ENCODE measurements at places on chromosomes 1 and 21.

DNA sequence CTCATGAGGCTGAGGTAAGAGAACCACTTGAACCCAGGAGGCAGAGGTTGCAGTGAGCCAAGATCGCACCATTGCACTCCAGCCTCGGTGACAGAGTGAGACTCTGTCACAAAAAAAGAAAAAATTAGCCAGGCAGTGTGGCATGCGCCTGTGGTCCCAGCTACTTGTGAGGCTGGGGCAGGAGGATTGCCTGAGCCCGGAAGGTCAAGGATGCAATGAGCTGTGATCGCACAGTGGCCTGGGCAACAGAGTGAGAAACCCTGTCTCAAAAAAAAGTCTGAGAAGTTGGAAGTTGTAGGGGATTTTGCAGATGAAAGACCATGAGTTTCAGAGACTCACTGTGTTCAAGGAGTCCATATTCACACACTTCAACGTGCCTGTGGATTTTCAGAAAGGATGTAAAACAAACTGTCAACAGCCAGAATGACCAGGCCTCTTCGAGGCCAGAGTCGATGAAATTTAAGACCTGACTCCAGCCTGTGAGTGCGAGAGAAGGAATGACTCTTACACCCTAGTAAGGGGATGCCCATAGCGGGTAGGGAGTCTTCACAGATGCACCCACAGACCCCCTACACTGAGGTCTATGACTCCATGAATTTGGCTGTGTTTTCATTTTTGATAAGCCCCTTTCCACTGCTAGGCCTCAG is 2.2 kb downstream of the S100A13 start:
- H3K27ac ChIP-seq, result no peak overlapping the region
- DNase-seq, result no peak
- 0 out of 2 replicates have a peak, but pooled peaks cover 4% of the 10 kb centered on the region for H3K4me1 ChIP-seq
- no peaks in the 10 kb centered on the region for H3K27me3 ChIP-seq
- no peak overlapping the region for H3K4me3 ChIP-seq

DNA sequence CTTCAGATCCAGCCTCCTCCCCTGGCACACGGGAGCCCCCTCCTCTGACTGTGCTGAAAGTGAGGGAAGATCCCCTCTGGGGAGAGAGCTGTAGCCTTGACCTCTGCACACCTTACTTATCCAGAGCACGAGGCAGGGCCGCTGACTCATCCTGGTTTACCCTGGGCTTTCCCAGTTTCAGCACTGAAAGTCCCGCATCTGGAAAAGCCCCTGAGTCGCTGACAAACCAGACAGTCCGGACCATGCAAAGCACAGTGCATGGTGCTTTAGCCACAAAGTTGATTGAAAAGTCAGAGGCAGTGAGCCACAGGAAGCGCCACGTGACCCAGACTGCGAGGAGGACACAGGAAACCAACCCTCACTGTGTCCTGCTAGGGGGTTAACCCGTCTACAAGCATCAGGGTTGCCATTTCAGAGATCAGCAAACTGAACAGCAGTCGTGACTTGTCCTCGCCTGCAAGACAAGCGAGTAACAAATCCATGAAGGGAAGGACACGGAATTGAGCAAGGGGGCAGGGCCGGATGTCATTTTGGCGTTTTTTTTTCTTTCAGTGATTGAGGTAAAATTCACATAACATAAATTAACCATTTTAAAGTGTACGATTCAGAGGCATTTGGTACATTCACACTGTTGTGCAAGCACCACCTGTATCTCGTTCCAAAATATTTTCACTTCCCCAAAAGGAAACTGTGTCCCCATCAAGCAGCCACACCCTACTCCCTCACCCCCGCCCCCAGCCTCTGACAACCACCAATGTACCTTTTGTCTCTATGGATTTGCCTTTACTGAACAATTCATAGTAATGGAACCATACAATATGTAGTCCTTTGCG is 19.9 kb upstream of the IFNGR2 start:
- DNase-seq, result peak; percentile 45
- H3K36me3 ChIP-seq, result no peaks in the 10 kb centered on the region

DNA sequence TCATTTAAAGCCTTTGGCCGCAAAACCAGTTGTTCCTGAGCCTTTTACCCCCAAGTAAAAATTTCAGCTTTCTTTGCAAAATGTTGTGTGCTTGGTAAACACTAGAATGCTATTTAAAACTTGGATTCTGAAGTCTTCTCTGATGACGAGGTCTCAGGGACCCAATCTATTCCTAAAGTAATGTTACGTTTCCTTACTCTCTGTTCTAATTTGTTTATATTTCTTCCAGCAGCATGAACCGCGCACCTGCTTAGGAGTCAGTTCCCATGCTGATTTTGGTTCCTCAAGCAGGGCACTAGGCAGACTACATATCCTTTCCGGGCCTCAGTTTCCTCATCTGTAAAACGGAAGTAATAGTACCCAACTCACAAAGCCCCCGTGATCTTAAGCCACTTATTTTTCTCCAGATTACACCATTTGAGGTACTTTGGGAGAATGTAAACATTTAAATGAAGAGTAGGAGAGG is 969 bp upstream of the ALDH4A1 start:
- H3K27me3 ChIP-seq, result no peaks in the 10 kb centered on the region
- no peaks in the 10 kb centered on the region for H3K4me1 ChIP-seq
- no peak for DNase-seq
- H3K4me3 ChIP-seq, result peak overlapping the region; percentile 99
- no peak overlapping the region for H3K27ac ChIP-seq

DNA sequence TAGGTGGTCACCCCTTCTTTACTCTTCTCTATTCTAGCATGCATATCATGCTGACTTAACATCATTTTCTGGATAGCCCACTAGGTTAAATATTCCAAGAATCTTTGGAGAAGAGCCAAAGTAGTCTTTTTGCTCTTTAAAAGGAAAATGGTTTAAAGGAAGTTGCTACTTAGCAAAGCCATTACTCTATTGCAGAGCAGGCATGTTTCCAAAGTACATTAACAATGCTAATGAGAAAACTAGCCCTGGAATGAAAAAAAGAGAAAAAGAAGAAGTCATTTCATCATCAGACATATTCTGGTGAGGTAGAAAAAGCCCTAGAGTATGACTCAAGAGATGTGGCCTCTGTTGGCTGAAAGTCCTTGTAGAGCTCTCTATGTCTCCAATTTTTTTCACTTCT is 74.0 kb downstream of the NUF2 start:
- no peaks in the 10 kb centered on the region for H3K27me3 ChIP-seq
- DNase-seq, result no peak
- no peak overlapping the region for H3K4me3 ChIP-seq
- peaks cover 7% of the 10 kb centered on the region for H3K36me3 ChIP-seq

DNA sequence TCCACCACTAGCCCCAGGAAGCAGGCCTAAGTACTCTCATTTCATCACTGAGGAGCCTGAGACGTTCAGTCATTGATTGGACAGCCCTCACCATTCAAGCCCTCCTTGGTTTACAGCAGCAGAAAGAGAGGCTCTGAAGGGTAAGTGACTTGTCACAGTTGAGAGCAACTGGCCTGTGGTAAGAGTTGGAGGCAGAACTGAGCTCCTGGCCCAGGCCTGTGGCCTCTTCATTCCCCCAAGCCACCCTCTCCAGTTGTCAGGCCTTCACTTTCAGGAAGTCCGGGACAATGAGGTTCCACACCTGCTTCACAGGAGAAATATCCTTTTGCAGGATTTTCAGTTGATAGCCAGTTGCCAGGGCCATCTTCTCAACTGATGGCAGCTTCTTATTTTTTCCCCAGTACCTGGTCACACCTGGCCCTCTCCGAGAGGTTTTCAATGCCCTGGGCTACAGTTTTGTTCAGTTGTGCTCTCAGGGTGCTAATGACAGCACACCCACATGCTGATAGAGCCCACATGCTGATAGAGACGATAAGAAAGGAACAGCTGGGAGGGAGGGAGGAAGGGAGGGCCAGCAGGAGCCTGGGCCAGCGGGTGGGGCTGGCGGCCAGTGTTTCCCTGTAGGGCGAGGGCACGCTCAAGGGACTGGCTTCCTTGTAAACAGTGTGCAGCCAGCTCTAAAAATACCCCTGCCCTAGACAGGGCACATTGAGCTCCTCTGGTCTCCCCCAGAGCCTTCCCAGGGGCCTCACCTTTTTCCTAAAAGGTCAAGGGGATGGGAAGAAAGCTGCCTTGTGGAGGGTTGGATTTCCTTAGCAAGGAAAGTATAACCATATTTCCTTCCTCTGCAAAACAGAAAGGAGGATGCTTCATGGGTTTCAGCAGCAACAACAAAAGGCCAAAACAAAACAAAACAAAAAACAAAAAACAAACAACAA is 112.7 kb upstream of the JUN start:
- no peaks in the 10 kb centered on the region for H3K27me3 ChIP-seq
- H3K36me3 ChIP-seq, result no peaks in the 10 kb centered on the region
- no peak for DNase-seq

DNA sequence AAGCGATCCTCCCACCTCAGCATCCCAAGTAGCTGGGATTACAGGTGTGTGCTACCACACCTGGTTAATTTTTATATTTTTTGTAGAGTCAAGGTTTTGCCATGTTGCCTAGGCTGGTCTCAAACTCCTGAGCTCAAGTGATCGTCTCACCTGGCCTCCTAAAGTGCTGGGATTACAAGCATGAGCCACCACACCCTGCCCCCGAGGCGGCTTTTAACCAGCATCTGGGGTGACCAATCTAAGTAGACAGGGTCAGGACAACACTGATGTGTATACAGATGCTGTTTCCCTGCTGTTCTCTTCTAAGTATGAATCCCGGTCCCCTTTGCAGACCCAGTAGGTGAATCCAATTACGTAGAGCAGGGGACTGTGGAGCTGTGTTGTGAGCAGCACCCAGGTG is 23.9 kb downstream of the THAP3 start:
- H3K27ac ChIP-seq, result no peak overlapping the region
- H3K36me3 ChIP-seq, result peaks cover 27% of the 10 kb centered on the region
- no peaks in the 10 kb centered on the region for H3K4me1 ChIP-seq
- no peaks in the 10 kb centered on the region for H3K27me3 ChIP-seq

DNA sequence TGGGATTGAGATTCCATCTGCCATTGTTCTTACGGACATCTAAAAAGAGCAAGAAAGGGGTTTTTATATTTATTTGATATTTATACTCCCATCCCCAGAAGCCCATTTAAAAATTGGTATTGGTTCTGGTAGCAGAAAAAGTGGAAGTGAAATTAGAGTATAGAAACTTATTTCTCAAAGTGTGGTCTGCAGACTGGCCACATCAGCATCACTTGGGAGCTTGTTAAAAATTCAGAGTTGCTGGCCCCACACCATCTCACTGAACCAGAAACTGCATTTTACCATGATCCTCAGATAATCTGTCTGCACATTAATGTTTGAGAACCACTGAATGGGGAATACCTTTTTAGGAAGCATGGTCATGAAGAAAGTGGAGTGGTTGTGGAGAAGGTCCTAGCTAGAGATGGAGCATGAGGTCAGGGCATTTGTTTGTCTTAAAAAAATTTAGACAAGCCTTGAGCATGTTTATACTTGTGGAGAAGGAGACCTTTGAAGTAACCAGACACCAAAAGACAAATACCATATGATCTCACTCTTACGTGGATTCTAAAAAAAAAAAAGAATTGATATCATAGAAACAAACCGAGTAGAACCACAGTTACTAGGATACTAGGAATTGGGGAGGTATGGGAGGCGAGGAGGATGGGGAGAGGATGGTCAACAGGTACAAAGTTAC is 116.3 kb downstream of the ST6GALNAC3 start:
- H3K4me3 ChIP-seq, result no peak overlapping the region
- H3K27me3 ChIP-seq, result no peaks in the 10 kb centered on the region
- no peak for DNase-seq
- no peaks in the 10 kb centered on the region for H3K4me1 ChIP-seq
- H3K36me3 ChIP-seq, result no peaks in the 10 kb centered on the region

- H3K36me3 ChIP-seq, result peaks cover 27% of the 10 kb centered on the region
- no peaks in the 10 kb centered on the region for H3K27me3 ChIP-seq
- no peak for DNase-seq
- H3K4me3 ChIP-seq, result no peak overlapping the region
- H3K4me1 ChIP-seq, result no peaks in the 10 kb centered on the region
Observed at GRCh38 chr1:79040424-79041082, 34.0 kb upstream of the ADGRL4 start.

- H3K4me3 ChIP-seq, result no peak overlapping the region
- no peak for DNase-seq
- H3K4me1 ChIP-seq, result no peaks in the 10 kb centered on the region
- no peak overlapping the region for H3K27ac ChIP-seq
- no peaks in the 10 kb centered on the region for H3K36me3 ChIP-seq
Observed at GRCh38 chr1:106875622-106876021, 180.9 kb upstream of the PRMT6 start.

GRCh38 chr1:10045480-10046355 is 13.0 kb downstream of the UBE4B start:
- 0 out of 2 replicates have a peak, but pooled peaks cover 9% of the 10 kb centered on the region for H3K4me1 ChIP-seq
- H3K36me3 ChIP-seq, result peaks cover 17% of the 10 kb centered on the region
- H3K27me3 ChIP-seq, result no peaks in the 10 kb centered on the region
- no peak overlapping the region for H3K4me3 ChIP-seq
- DNase-seq, result no peak

DNA sequence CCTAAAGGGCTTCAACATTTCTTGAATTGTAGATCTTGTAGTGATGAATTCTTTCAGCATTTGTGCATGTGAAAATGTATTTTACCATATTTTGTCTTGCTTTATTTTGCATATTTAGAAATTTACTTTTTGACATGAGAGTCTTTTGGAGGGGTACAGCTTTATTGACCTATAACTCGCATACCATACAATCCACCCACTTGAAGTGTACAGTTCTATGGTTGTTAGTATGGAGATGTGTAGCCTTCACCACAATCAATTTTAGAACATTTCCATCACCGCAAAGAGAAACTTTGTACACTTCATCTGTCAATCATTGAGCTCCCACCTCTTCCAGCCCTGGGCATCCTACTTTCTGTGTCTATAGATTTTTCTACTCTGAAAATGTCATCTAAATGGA is 7.2 kb upstream of the MIA3 start:
- H3K4me3 ChIP-seq, result no peak overlapping the region
- H3K27ac ChIP-seq, result no peak overlapping the region
- no peaks in the 10 kb centered on the region for H3K4me1 ChIP-seq
- no peak for DNase-seq

DNA sequence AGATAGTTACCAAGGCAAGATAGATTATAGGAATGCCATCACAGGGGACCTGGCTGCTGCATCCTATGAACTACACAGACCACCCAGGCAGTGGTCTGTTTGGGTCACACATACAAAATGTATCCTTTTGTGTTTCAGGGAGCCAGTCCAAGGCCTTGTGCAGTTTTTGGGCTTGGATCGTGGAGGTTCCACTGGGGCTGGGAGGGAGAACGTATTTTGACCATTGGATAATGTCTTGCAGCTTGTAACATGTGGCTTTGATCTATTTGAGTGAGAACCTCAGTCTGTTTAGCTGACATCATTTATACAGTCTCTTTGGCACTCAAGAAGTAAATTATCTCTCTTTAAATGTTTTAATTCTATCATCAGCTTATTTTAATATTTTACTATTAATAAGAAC is 147.3 kb downstream of the DUSP10 start:
- no peaks in the 10 kb centered on the region for H3K4me1 ChIP-seq
- DNase-seq, result no peak
- H3K36me3 ChIP-seq, result no peaks in the 10 kb centered on the region
- H3K27me3 ChIP-seq, result no peaks in the 10 kb centered on the region
